PC-3 (cell line): ENCODE measurements at places on chromosomes 7 and 10. TPM values are rescaled to one million over a fixed set of nuclear protein-coding genes. Genes with fewer than 3 reads are reported as not detected.

DNA sequence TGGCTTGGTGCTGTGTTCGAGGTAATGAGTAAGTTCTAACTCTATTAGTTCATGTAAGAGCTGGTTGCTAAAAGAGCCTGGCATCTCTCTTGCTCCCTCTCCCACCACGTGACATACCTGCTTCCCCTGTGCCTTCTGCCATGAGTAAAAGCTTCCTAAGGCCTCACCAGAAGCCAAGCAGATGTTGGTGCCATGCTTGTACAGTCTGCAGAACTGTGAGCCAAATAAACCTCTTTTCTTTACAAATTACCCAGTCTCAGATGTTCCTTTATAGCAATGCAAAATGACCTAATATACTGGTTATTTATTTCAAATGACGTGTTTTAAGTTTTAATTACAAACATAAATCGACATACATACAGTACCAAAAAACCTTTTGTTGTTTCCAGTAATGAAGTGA is 101.7 kb upstream of the DNAJC1 start:
- no peak for DNase-seq

DNA sequence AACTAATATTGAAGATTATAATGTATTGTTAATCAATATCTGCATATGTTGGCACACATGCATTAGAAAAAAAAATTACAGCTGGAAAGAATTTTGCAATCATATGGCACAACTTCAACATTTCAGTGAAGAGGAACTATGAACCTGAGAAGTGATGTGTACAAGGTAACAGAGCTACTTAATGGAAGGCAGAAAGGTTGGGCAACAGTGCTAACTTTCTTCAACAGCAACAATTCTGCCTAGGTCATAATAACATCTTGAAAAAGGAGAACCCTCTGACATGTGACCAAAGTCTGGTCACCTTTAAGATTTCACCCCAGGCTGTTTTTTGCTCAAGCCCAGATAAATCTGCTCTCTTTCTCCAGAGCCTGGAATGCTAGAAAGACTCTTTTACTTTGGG is 47.9 kb upstream of the SKAP2 start:
- no peak for DNase-seq

GRCh38 chr10:131160219-131160875 is 151.2 kb downstream of the TCERG1L start:
- DNase-seq = no peak

Gene OR2A42
- total RNA-seq = 0.40 TPM in 1 of 2 replicates, not detected in the other

GRCh38 chr10:12681252-12681651 is 320.3 kb downstream of the CCDC3 start:
- no peak for DNase-seq

DNA sequence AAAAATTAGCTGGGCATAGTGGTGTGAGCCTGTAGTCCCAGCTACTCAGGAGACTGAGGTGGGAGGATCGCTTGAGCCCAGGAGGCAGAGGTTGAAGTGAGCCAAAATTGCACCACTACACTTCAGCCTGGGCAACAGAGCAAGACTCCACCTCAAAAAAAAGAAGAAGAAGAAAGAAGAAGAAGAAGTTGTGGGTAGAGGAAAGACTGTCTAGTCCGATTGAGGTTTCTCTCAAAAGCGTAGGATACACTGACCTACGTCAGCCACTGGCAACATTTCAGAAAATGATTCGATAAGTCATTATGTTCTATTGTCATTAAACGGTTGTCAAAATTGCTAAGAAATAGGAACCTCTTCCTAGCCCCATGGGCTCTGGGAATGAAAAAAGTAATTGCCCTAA is 22.3 kb upstream of the RHBDD2 start:
- peak; percentile 15 for DNase-seq

GRCh38 chr7:30923774-30924413 is 12.2 kb downstream of the AQP1 start:
- DNase-seq = no peak

GRCh38 chr7:30284298-30285066 is at the start of gene ZNRF2:
ZNRF2 (plus strand) TSS chr7:30284597; CDS start chr7:30285358, 761 bp downstream.
- DNase-seq = peak; percentile 99

DNA sequence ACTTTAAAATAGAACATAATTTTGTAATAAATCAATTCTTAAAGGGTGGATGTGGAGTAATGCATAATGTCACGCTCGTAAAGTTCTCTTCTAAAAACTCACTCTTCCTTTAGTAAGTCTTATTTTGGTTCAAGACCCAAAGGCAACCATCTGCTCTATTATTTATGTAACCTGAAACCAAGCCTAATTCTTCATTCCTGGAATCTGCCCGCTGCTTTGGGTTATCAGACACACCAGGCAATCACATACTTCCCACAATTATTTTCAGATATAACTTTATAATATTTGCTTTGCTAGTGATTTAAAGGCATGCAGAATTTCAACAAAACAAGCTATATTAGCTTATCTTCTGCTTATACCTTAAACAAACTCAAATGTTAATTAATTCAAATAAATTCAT is 39.0 kb downstream of the RAB11FIP2 start:
- no peak for DNase-seq

DNA sequence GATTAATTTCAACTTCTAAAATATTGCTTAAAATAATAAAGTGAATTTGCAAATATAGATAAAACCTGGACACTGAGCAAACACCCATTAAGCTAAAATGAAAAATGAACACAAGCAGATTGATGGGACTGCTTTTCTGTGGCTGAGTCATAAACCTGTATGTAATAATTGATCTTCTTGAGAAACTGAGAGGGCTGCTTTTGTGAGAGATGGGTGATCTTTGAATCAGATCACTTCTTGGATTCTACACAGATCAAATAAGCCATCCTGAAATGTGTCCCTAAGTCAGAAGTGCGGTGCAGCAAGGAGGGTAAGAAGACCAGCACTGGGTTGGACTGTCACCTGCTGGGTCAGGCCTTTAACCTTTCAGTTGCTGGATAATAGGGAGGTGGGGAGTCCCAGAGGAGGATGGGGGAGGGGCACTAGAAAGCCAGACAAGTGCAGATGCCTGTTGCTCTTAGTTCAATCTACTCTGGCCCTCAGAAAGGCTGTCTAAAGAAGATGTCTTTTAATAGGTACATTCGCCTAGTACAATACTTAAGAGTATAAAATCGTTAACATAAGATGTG is 178.2 kb upstream of the NAMPT start:
- no peak for DNase-seq

DNA sequence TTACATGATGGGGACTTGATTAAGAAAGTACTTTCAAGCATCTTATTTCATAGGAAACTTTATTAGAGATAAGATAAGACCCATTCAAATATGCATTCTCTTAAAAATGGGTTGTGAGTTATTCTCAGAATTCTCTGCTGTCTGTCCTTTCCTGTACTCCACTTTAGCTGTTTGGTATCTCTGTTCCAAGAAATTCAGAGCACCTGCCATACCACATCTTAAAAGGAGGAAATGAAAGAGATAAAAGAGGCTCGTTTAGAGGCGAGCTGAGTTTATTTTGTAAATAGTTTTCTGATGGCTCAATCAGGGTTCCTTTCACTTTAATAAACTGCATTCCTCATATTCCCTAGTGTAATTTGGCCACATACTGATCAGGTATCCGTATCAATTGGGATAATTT is 87.2 kb downstream of the MDFIC start:
- peak; percentile 23 for DNase-seq
